Activated T-cell treated with anti-CD3 and anti-CD28 coated beads for 4 hours (primary cell): ENCODE measurements at places on chromosomes 7 and 10.
A peak's percentile ranks its signal among the peaks of the same experiment; 100 is the strongest.

- no peak for DNase-seq
Measured at GRCh38 chr10:64529003-64529350, 1007.8 kb downstream of the REEP3 start.

GRCh38 chr10:102616066-102616770 lies 28.1 kb upstream of the TRIM8 start:
- no peak for DNase-seq

DNA sequence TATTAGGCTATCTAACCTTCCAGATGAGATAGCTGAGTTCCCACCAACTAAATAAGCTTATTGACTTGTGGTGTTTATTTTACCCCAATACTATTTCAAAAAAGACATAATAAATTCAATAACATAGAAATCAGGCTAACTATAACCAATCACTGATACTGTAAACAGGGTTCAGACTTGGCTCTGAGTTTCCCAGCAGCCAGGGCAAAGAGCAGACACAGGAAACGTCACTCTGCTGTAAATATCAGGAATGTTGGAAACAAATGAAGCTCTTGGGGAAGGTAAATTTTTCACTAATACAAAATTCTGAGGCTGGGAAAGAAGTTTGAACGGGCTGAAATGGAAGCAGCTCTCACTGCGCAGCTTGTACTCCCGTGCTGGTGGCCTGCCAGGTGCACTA lies 114.6 kb downstream of the GALNT11 start:
- no peak for DNase-seq

DNA sequence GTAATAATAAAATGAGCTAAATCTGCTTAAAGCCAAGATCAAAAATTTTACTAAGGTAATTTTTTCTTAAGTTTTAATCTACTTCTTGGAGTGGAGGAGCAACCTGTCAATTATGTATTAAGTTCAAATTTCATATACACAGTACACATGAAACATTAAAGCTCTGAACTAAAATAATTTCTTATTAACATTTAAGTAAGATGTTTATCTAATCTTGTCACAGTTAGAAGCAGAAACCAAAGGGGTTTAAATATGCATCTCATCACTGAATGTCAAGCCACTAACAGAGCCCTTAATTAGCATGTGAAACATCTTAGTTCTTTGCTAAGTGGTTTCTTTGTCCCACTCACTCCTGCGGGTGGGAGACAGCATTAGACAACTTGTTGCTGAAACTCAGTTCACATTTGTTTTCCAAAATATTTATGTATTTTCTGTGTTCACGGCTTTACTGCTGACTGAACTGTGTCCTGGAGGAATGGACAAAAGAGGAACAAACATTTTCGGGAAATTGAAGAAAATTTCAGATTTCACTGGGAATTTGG lies 130.9 kb upstream of the MBL2 start:
- no peak for DNase-seq

GRCh38 chr10:6009150-6009549 lies 31.8 kb upstream of the IL15RA start:
- no peak for DNase-seq

DNA sequence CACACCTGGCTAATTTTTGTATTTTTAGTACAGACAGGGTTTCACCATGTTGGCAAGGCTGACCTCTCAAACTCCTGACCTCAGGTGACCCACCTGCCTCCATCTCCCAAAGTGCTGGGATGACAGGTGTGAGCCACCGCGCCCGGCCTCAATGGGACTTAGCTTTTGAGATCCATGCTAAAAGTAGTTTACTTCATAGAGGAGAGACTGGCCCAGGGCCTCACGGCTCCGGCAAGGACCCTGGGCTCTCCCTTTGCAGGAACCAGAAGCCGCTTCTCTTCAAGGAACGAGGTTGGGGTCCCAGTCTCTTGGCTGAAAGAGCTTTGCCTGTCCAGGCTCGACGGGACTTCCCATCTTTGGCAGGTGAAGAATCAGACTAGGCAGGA lies 30.1 kb upstream of the DNAAF5 start:
- no peak for DNase-seq

DNA sequence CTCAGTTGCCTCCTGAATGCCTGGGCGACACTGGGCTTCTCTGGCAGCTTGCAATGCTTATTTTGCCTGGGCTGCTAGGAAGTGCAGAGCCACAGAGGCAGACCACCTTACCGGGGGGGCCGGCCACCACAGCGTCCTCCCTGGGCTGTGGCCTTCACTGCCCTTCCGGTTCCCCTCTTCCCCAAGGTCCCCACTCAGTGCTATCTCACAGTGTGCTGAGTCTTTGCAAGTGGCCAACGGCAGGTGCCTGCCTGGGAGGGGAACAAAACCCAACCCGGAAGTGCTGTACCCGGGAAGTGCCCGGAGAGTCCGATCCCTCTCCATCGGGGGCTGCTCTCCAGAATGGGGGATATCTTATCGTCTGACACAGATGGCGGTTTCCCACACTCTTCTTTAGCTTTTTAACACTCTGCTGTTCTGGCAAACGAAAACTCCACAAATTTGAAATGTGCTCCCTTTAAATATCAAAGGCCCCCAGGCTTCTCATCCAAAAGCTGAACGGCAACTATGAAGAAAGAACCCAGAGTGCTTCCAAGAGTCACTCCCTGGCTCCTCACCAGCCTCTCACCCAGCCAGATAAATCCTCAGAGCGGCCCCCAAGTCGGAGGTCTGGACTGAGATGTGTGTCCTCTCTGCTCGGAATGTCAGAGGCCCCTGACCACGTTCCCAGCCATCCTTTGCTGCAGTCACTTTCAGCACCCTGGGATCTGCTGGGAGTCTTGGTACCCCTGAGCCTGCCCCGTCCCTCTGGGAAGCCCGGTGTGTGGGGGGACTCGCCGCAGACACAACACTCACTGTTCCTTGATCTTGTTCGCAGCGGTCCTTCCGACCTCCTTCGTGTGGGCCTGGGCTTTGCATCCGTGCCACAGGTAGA lies 165.1 kb downstream of the SVIL start:
- DNase-seq: no peak

GRCh38 chr7:139488810-139489209 lies 5.3 kb upstream of the KLRG2 start:
- DNase-seq: no peak

- no peak for DNase-seq
Measured at GRCh38 chr7:78125884-78126283, 327.3 kb downstream of the PHTF2 start.

DNA sequence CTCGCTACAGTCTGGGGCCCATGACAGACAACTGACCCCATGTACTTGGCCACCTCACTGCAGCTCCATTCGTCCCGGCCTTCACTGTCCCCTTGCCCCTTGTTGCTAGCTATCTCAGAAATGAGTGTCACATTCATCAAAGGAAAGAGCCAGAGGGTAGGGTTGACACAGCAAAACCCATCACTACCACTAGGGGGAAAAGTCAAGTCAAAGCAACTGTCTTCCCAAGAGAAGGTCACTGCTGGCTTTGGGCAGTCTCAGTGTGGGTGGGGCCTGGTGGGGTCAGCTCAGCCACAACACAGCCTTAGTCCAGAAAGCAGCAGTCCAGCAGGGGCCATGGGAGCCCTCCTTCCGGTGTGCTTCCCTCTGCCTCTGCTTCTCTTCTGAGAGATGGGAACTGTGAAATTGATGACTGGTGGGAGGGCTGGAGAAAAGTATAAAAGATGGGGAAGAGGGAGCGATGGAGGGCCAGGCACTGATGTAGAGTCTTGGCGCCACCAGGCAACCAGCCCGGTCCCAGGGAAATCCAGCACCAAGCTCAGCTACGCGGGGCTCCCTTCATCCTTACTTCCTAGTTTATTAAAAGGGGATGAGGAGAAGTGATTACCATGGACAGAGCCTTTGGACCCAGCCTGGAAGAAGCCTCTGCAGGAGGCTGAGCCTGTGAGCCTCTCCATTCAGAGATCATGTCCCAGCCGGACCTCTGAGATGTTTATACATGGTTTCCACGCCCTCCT lies 58.0 kb downstream of the PLXNA4 start:
- DNase-seq: no peak

- no peak for DNase-seq
Measured at GRCh38 chr10:102066399-102067088, 1.4 kb downstream of the HPS6 start.

DNA sequence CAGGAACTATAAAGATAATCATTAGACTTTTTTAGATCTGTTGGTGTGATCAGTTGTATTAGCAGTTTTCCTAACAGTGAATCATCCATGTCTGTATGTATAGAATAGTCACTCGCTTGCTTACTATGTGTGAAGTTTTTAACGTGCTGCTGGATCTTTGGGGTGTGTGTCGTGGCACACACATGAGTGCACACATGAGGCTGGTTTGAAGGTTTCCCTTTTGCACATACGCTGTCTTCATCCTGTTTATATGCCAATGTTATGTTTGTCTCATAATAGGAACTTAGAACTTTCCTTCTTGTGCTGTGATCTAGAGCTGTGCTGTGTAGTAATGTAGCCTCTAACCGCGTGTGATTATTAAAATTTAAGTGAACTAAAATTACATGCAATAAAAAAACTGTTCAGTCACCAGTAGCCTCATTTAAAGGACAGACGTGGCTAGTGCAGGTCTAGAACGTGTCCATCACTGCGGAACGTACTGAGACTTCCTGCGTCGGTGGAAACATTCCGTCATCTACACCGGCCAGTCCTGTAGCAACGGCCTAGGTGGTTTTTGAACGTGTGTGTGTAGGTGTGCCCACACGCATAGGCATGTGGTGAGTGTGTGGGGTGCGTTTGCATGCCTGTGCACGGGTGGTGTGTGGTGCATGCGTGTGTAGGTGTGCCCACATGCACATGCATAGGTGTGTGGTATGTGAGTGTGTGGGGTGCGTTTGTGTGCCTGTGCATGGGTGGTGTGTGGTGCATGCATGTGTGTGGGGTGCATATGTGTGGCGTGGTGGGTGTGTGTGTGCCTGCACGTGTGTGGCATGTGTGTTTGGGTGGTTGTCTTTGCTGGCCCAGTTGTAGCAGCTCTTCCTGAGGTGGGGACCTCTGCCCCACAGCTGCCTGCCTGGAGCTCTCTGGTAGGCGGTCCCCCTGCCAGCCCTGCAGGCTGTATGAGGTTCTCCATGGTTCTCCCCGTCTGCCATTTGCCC lies 56.6 kb downstream of the INPP5A start:
- DNase-seq: no peak

GRCh38 chr10:110817614-110818013 lies 54.1 kb upstream of the PDCD4 start:
- DNase-seq: no peak

- no peak for DNase-seq
Measured at GRCh38 chr10:104092749-104093148, 7.1 kb upstream of the COL17A1 start.

- DNase-seq: no peak
Measured at GRCh38 chr10:84026821-84027257, 112.5 kb upstream of the GHITM start.

- no peak for DNase-seq
Measured at GRCh38 chr10:3102720-3103427, 35.5 kb downstream of the PFKP start.

DNA sequence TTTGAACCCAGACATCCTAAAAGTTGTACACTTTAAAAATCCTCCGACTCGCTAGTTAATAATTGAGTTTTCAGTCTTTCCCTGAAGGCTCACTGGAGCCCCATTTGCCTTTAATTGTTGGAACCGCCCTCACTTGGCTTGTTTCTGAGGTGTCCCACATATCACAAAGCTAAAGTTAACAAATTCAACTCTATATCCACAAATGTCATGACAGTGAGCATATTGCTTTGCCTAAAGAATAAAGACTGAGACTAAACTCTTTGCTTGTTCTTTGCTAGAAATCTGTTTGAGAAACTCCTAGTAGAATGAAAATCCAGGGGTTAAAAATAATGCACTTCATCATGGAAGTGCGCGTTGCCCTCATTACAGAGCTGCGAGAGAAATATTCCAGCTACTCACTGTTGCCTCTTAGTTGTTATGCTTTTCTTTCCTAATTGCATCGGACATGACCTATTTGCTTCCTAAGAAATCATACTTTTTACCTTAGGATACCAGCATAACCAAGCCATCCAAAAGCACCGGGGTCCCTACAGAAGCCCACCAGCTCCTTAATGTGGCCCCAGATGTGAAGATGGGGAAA lies 752 bp downstream of the THSD7A start:
- DNase-seq: no peak

GRCh38 chr7:158828133-158829020 lies 932 bp downstream of the ESYT2 start:
- DNase-seq: no peak

DNA sequence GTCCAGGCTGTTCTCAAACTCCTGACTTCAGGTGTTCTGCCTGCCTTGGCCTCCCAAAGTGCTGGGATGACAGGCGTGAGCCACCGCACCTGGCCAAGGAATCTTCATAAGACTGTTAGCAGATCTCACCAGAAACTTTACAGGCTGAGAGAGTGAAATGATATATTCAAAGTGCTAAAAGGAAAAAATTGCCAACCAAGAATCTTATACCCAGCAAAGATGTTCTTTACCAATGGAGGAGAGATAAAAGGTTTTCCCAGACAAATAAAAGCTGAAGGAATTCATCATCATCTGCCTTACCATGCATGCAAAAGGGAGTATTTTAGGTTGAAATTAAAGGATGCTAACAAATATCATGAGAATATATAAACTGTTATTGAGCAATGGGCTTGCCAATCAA lies 23.6 kb downstream of the GIMAP7 start:
- no peak for DNase-seq

- DNase-seq: no peak
Measured at GRCh38 chr7:40833888-40834234, 699.1 kb downstream of the SUGCT start.

- DNase-seq: no peak
Measured at GRCh38 chr10:78248651-78249464, 215.2 kb downstream of the RPS24 start.

DNA sequence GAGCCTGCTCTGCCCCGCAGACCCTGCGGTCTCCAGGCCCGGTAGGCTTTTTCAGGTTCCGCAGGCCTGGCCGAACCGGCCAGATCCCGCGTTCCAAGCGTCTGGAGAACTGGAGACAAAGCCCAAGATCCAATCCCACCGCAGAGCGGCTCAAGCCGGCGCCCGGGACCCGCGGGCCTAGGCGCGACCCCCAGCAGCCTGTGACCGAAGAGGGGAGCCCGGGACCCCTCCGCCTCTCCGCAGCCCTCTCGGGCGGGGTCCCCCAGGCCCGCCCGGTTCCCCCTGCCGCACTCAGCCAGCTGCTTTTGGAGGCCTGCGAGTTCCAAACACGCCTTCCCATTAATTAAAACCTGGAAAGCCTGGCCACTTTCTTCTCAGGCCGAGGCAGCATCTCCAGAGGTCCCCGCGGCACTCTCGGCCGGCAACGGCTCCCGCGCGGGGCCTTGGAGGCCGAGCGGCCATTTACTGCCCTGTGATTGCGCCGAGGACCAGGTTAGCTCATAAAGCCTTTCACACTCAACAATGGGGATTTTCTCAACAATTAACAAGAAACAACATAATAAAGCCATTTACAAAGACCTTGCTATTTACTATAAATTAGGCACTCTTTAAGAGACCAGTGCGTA lies 16.7 kb downstream of the SKIDA1 start:
- DNase-seq: no peak

DNA sequence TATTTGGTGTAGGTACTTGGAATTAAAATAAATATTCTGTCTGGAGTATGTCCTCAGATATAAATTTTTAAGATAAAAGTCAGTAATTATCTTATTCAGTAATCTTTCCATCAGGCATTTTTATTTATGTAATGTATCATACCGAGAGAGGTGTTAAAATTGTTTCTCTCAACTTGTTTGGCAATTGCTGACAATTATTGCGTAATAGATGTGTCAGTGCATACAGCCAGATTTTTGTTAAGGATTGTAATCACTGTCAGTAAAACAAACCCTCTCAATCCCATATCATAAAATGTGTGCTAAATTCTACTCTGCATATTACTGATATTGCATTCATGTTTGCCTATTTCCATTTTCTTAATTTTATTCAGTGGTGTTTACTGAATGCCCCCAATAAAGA lies 69.2 kb downstream of the CNTNAP2 start:
- no peak for DNase-seq

- DNase-seq: peak; percentile 39
Measured at GRCh38 chr10:100670828-100671479, 74.4 kb upstream of the PAX2 start.
